RPMI8226 (cell line): ENCODE measurements at places on chromosomes 1 and 21.

- no peak for DNase-seq
Measured at GRCh38 chr1:42282024-42282579, 52.9 kb downstream of the FOXJ3 start.

GRCh38 chr1:29542548-29542947, 306.2 kb downstream of the PTPRU start:
- no peak for DNase-seq

DNA sequence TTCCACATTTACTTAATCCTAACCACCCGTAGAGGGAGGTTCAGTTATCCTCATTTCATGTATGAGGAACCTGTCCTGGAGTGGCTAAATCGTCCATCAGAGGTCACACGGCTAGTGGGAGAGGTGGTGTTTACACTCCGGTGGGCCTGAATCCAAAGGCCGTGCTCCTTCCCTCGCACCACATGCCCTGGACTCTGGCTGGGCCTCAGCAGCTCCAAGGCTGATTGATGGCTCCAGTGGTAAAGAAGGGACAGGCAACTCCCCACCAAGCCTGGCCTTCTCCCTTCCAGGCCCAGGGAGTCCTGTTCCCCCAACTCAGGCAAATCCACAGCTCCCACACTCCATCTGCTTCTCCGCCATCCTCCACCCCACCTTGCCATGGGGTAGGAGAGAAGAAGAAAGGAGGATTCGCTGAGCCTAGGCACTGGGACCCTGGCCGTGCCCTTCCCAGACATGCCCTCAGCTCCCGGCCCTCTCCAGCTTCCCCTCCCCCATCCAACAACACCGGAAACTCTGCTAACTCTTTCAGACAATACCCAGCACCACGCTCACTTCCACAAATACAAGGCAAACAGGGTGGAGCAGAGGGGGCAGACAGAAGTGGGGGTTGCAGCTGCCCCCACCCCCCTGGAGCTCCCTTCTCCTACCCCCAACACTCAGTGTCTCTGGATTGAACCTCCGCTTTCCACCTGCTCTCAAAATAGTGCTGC, 10.9 kb downstream of the ARHGEF2 start:
- no peak for DNase-seq

- DNase-seq = no peak
Measured at GRCh38 chr1:94731891-94732290, 88.3 kb upstream of the SLC44A3 start.

GRCh38 chr1:157111396-157112165, 12.0 kb upstream of the ETV3L start:
- no peak for DNase-seq

DNA sequence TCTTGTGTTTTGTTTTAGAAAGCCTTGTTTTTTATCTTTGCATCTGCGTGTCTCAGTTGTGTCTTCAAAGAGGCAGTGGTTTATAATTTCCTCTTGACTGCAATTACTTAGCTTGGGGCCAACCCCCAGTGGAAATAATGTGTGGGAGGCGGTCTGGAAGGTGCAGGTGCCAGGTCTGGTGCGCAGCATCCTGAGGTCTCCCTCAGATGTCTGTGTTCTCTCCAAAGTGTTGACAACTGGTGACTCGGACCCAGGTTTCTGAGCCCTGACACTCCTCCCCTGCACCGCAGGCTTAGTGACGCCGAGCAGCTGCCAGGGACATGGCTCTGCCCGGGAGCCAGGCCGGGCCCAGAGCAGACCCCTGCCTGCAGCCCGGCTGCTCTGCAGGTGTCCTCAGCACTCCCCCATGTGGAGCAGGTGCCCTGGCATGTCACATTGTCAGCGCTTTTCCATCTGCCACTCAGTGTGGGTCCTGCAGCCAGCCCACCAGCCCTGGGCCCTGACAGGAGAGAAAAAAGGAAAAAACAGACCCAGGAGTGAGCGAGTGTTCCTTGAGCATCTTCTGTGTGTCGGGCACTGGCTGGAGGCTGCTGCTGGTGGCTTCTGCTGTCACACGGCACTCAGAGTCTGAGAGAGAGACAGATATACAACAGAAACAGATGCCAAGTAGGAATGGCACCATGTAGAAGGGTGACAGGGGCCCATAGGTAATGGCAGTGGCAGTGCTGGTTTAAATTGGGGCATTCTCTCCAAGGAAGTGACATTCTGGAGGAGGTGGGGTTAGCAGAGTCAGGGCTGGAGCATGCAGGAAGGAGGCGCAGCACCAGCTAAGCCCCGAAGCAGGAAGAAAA, 24.8 kb upstream of the SELENON start:
- DNase-seq = peak; percentile 91

- no peak for DNase-seq
Measured at GRCh38 chr1:3899754-3900149, 320 bp downstream of the C1orf174 start.

DNA sequence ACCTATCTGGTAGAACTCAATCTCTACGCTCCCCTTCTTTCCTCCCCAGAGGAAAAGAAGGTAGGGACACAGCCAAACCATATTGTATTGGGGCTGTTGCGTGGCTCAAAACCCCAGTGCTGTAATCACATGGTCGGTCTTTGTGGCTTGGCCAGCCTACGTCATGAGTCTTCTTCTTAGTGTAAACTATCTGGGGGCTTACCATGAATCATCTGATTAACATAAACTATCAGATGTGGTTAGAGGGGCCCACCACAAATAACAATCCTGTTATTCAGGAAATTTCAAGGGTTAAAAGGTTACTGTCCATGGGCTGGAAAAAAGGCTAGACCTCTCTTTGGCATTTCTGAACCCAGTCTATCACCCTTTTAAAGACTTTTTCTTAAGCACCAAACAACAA, 49.5 kb upstream of the GPR52 start:
- DNase-seq = no peak

DNA sequence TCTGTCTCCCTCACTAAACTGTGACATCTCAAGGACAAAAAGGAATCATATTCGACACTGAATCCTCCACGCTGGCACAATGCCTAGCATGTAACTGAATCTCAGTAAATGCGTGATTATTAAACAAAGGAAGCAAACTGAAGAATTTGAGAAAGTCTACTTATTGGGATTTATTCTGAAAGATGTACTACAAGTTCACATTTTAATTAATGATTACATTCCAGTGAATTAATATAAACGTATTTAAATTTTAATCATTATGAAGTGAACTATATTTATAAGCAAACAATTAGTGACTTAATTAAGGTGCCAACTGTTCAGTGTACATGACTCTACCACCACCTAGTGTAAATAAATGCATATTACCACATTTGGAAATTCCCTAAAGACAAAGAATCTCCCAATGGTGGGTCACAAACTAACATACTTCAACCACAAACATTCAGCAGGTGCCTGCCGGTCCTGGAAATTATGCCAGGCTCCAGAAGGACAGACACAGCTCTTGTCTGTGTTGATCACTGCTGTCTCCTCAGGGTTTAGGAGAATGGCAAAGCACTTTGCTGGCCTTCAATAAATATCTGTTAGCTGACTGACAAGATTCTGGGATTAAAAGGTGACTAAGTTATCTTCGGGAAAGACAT, 56.3 kb downstream of the SMYD3 start:
- peak; percentile 34 for DNase-seq

- DNase-seq = no peak
Measured at GRCh38 chr1:163875200-163875926, 553.6 kb downstream of the NUF2 start.

DNA sequence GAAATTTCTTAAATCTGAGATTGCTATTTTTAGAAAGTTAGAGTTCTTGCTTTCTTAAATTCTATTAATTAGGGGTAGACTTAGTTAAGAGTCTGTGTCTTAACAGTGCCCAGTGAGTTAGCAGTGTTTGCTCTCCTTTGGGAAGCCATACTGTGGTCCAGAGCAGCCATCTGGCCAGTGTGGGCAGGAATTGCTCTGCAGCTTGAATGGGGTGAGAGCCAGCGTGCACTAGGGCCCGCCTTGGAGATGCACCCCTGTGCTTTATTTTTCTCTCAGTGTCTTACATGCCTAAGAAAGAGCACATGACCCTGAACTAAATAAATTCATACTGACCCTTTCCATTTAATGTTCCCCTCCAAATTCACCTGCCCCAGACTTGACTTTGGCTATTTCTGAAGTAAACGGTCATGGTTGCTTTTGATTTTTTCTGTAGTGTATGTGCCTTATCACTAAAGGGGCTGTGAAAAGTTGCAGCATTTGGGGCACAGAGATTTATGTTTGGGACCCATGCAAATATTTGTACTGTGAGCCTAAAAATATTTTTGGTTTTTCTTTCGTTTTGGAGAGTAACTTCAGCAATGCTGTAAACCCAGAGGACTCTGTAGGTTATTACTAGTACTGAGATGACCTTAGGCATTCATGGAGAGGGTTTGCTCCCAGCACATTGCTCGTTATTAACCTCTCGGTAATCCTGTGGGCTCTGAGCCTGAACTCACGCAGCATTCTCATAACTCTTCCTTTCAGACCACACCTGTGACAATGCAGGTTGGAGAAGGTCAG, 21.3 kb upstream of the KCNQ4 start:
- no peak for DNase-seq

DNA sequence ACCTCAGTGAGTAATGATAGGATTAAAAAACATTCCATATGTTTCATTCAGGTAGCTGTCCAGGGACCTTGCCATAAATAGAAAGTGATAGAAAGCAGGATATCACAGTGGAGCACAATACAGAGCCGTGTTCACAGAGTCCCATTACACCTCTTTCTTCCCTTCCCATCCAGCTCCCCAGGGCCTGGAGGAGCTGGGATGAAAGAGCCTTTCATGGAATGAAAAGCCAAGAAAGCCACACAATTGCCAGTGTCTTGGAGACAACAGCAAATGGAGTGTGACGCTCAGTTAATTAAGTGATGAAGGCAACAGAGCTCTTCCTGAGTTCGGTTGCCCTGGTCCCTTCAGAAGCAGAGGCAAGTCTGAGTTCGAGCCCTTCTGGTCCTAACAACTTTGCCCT, 387.3 kb upstream of the PLXNA2 start:
- DNase-seq = no peak

DNA sequence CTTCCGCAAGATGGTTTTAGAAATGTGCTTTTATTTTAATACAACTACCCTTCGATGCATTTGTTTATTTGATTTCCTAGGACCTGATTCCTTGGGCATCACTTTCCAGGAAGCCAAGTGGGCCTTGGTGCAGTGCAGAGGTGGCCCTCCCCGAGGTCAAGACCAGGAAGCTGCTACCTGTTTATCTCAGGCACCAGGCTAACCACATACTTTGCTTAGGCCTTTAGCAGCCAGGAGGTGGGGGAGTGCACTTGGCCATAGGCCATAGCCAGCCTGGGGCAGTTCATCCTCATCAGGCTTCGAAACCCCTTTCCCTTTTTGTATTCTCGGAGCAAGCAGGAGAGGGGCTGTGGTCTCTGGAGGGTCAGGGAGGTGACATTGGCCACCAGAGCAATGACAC, 45.4 kb downstream of the SMYD2 start:
- DNase-seq = no peak

DNA sequence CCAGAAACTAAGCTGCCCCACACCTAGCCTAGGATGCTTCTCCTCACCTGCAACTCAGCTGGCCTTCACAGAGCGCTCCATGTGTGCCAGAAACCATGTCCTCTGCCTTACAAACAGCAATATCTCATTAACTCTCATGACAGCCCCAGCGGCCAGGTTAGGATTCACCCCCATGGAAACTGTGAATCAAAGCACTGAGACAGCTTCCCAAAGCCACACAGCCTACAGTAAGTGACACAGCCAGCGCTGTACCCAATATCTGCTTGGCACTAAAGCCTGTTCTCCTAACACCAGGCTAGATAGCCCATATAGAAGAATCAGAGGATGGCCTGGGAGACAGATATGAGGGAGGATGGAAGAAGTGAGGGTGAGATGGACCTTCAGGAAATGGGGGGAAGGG, 13.5 kb downstream of the KCNN3 start:
- DNase-seq = no peak

- DNase-seq = peak; percentile 34
Measured at GRCh38 chr1:164602480-164603093, 43.6 kb downstream of the PBX1 start.

DNA sequence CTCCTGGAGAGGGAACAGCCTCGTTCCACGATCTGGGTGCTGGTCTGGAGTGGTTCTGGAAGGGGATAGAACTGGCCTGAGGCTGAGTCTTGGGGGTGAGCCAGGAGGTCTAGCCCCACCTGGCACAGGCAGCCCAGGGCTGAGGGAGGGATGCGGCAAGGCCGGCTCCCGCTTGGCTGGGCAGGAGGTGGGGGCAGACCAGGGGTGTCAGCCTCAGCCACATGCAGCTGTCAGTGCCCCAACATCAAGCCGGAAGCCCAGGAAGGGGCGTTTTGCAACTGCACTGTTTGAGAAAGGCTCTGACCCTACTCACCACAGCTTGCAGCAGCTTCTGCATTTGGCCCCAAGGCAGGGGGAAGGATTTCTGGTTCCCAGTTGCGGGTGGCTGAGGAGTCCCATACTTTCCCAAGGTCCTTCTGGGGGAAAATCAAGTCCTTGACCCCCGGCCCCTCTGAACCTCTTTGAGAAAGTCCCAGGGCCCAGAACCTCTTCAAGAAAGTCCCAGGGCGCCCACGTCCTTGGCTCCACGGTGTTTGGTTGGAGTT, 2.0 kb downstream of the EFHD2 start:
- no peak for DNase-seq

- no peak for DNase-seq
Measured at GRCh38 chr21:34182436-34182835, 109.1 kb downstream of the MRPS6 start.

GRCh38 chr1:212110617-212111016, 75.1 kb downstream of the DTL start:
- no peak for DNase-seq

DNA sequence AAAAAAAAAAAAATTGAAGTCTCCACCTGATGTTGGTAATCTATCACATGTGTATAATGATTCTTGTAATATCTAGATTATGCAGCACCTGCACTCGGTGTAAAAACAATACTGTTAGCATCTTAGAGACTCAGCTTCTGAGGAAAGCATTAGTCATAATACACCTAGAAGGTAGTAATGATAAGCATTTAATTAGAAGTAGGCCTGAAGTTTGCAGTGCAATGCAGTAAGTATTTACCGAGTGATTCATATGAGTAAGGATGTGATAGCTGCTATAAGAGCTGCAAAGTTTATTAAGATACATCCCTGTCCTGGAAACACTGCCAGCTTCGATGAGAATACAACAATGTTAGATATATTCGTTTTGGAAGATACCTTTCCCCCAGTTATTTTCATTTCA, 196.4 kb downstream of the GREM2 start:
- no peak for DNase-seq

- DNase-seq = no peak
Measured at GRCh38 chr1:6224718-6225117, 11.0 kb downstream of the ICMT start.

GRCh38 chr1:43912607-43913006, 21.0 kb upstream of the ARTN start:
- DNase-seq = no peak

- DNase-seq = no peak
Measured at GRCh38 chr1:78663923-78664322, 14.3 kb downstream of the IFI44 start.

DNA sequence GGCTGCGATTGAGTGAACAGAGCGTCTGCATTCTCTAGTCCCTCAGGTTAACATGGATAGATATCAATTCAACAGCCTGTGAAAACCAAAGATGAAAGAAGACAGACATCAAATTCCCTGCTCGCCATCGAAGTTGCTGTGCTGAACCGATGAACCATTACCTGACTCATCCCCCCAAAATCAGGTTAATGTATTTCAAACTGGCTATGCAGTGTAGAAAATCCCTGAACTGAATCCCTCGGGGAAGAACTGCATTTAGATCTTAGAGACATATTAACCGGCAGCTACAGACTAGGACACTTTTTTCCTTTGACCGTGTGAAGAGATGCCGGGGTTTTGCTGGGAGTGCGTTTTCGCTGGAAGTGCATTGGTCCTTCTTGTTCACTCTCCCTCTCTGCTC, 213.2 kb upstream of the KIAA0040 start:
- no peak for DNase-seq
